GM04503 (cell line): ENCODE measurements at places on chromosomes 2 and 18.

DNA sequence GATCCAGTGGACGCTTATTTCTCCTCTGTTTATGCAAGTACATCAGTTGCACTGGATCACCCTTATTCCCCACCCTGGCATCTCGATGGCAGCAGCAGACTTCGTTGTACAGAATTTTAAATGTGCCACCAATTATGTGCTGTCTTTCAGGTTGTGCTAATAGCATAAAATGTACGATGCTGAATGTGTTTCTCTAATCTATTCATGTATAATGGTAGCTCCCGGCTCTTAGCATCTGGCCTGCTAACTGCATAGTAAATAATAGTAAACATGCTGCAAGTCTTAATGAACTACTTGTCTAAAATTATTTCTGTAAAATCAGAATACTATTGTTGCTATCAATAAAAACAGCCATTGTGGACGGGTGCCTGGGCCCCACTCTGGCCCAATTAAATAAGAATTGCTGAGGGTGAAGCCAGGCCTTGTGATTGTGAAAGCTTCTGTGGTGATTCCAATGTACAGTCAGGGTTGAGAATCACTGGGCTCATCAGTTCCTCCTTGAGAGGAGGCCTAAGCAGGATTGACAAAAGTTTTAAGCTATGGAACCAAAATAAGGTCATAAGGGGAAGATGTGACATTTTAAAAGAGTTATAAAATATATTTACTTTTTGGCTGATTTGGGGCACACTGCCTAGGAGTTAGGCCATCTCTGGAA, 14.4 kb upstream of the MYO3B start:
- DNase-seq, result no peak

GRCh38 chr2:10668402-10669012, 21.3 kb downstream of the NOL10 start:
- no peak for DNase-seq

GRCh38 chr18:4157352-4157751, 297.8 kb downstream of the DLGAP1 start:
- no peak for DNase-seq

- DNase-seq, result no peak
Observed at GRCh38 chr2:217098435-217098834, 238.6 kb upstream of the TNP1 start.

DNA sequence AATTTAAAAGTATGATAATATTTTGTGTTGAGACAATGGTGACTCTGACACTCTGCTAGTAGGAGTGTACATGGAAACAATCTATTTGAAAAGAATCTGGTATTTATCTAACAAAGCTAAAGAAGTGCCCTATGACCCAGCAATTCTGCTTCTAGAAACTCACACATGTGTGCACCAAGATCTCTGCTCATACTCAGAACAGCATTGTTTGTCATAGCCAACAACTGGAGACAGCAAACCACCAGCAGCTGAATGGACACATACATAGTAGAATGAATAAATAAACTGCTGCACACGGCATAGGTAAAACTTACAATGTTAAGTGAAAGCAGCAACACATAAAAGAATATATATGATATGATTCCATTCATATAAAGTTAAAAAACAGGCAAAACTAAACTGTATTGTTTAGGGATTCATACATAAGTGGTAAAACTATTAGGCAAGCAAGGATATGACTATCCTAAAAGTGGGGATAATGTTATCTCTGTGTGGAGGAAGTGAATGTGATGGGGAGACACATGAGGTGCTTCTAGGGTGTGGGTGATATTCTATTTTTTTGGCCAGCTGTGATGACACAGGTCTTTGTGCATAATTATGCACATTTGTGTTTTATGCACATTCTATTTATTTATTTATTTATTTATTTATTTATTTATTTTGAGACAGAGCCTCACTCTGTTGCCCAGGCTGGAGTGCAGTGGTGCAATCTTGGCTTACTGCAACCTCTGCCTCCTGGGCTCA, 71.1 kb downstream of the RFTN2 start:
- DNase-seq, result no peak

GRCh38 chr2:100283724-100284501, 38.4 kb downstream of the LONRF2 start:
- no peak for DNase-seq

DNA sequence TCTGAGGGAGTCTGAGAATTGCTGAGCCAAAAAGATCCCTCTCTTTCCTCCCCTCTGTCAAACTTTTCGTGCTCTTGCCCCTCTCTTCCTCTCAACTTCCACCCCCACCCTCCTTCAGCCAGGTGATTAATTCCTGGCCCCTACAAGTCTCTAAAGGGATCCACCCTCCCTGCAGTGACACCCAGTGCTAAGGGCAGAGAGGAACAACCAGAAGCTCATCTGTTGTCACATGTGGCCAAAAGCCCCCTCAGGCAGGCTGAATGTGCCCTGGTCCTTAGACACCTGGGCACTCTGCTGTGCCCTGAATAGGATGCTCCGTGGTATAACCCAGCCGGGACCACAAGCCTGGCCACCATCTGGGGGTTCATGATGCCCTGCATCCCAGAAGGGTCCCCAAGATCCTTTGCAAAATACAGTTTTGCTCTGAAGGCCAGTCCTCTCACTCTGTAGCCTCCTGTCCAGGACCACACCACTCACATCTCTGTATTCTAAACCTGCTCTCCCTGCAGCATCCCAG, 234.4 kb downstream of the BCL11A start:
- no peak for DNase-seq

DNA sequence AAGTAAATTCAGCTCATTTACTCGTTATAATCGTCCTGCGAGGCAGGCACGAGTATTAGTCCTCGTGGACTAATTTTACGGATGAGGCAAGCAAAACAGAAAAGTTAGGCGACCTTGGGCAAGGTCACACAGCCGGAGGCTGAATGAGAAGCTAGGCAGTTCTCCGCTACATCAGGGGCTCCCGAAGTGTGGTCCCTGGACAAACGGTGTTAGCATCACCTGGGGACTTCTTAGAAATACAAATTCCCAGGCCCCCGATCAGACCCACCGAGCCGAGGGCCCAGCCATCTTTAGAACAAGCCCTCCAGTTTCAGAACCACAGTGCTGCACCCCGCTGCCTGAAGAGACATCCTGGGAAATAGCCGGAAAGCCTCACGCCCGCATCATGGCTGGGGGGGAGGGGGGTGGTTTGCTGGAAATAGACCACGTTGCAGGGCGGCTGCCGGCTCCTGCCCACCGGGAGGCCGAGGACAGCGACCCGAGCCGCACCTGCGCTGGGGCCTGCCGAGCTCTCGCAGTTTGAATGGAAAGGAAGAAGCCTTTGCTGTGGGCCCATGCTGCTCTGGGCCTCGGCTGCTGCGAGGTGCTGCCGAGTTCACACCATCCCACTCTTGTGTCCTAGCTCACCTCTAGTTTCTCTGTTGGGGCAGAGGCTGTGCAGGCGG, 72.2 kb downstream of the TFCP2L1 start:
- DNase-seq, result no peak

- DNase-seq, result peak; percentile 83
Observed at GRCh38 chr2:234444893-234445292, 52.0 kb downstream of the ARL4C start.

DNA sequence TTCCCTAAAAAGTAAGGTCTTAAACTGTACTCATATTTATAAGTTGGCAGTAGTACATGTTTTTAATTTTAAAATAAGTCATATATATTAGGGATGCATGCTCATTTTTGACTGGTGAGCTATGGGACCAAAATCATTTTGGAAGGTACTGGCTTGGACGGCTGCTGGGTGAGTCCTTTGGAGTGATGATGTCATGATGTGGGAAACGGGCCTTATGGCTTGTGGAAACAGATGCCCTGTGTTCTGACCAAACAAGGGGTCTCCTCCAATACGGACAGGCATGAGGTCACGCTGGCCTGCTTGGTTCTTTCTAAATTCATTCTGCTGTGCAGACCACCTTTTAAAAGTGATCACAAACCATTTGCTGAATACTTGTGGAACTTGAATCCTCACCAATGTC, 109.2 kb upstream of the MGAT5 start:
- DNase-seq, result no peak

DNA sequence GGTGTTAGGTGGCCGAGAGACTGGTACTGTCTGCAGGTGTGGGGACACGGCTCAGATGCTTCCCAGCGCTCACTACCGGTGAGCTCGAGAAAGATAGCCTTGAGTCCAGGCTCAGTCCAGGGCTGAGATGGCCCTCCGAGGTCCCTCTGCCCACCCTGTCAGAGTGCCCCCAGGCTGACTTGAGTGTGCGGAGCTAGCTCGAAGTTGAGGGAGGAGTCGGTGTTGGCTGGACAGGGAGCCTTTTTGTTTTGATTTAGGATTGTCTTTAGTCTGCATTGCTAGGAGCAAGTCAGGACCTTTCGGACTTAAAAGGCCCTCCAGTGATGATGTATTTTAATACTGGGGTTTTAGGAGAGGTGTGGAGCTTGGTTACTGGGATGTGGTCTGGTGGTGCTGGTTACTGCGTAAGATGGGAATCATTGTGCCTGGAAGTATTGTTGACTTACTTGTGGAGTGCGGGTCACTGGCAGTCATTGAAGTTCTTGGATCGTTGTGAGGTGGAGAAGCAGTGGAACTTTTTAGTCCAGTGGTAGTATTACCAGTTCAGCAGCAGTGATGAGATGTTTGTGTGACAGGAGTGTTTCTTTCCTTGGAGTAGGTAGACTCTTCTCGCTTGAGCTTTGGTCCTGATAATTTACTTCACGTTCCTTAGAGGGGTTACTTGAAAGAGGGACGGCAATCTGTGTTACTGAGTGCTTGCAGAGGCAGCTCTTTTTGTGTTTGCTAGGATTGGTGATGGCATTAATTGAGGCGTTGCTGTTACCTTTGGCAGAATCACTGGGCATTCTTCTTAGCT, 633 bp downstream of the KIAA1328 start:
- DNase-seq, result no peak

- DNase-seq, result no peak
Observed at GRCh38 chr2:217740178-217740577, 262.6 kb downstream of the TNS1 start.
